ENCODE measurements at places on chromosomes 1 and 21.

DNA sequence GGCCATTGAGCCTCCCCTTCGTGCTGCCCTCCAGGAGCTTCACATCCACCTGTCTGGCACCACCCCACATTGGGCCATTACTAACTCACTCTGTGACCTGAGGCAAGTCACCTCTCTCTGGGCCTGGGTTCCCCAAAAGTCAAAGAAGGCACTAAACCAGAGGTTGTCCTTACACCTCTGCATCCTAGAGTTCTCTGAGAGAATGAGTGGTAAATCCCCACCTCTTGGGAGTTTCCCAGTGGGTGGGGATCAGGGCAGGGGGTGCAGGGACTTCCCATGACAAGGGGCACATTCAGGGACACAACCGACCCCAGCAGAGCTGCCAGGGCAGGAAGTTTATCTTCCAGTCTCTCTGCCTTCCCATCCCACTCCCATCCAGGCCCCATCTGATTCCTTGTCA, 99.7 kb downstream of the EPHB2 start:
- no peak for DNase-seq

GRCh38 chr1:174131032-174131638, 28.2 kb upstream of the RABGAP1L start:
- DNase-seq: peak; percentile 5

DNA sequence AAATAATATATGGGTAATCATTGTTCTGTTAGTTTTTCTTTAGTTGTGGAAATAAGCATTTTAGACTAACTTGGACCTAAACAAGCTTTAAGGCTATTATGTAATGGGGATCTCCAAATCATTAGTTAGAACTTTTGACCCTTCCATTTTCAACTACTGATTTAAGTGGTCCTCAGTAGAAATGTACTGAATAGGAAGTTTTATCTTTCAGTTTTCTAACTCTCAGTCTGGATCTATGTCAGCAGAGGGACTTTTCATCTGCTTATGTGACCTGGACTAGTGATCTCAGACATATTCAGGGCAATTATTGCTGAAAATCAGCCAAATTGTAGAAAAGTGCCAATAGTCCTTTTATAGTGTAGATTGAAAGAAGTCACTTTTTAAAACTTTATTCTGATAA, 56.0 kb downstream of the SASS6 start:
- no peak for DNase-seq

GRCh38 chr1:7227654-7228053, 442.4 kb downstream of the CAMTA1 start:
- no peak for DNase-seq

GRCh38 chr1:44012404-44012803, 18.9 kb downstream of the SLC6A9 start:
- DNase-seq: no peak

DNA sequence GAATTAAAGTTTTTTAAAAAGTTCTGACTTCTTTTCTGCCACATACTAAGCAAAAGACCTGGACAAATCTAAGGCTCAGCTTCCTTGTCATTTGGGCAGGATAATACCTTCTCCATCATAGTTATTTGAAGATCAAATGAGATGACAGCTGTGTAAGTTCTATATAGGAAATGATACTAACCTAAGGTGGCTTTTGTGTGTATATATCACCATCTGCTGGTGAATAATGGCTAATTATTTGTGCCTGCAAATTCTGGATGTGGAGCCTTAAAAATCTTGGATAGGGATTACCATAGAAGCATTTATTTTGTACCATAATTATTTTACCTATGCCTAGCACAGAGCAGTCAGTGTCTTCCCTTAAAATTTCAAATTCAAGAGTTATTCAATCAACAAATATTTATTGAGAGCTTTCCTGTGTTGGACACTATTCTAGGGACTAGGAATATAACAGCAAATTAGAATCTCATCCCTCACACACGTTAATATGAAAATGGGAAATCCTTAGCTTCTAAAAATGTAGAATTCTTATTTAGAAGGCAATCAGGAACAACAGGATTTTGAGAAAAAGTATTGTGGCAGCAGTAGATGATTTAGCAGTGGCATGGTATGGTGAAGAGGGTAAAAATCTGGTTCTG, 89.8 kb downstream of the TMEM200B start:
- DNase-seq: no peak

GRCh38 chr1:9174762-9175161, 45.9 kb upstream of the GPR157 start:
- no peak for DNase-seq

DNA sequence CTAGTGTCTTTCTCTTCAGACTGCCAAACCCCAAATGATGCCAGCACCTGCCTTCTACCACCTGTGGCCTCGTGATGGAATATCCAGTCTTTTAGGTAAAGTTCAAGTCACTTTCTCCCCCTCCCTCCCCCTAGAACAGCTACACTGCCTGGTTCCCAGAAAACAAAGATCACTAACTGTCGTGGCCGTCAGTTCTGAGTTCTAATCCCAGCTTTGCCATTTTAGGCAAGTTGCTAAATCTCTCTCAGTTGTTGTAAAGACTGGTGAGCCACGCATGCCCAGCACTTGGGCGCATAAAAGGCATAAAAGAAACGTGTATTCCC, 648 bp upstream of the TRAPPC3 start:
- no peak for DNase-seq

GRCh38 chr1:52899445-52899894, 22.1 kb downstream of the ECHDC2 start:
- no peak for DNase-seq

DNA sequence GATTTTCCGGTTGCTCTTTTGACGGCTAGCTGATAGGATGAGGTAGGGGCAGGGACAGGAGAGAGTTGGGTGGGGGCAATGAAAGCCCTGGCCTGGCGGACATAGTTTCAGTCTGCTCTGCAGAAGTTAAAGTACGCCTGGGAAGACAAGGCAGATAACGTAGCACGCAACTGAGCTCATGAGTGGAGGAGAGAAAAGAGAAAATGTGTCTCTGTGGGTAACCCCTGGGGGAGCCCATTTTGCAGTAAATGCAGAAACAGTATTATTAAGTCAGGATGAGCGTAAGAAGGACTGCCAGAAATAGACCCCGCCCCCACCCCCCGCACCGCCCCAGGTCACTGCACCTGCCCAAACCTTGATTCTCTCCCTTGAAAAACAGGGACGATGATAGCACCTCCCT, 51.7 kb upstream of the TARBP1 start:
- DNase-seq: no peak
